ENCODE measurements at places on chromosomes 11 and 22.

GRCh38 chr22:38435010-38435409 lies 20.0 kb downstream of the KCNJ4 start:
- no peak for DNase-seq

GRCh38 chr11:61480994-61481335 lies 27.6 kb upstream of the LRRC10B start:
- DNase-seq, result no peak

- DNase-seq, result no peak
Observed at GRCh38 chr11:127993788-127994187, 593.6 kb downstream of the ETS1 start.

DNA sequence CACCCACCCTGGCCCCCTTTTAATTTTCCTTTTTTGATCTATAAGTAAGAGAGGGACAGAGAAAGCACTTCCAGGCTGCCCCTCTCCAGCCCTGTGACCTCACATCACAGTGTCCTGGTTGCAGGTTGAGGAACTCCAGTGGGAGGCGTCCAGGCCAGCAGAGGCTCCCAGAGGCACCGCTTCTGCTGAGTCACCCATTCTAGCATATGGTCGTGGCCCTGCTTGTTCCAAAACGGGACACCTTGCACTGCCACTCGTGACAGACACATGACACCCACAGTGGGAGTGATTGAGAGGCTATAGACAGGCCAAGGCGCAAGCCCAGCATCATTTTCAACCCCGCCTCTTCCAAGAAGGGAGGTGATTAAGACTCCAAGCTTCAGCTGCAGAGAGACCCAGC lies 16.0 kb upstream of the TMPRSS4 start:
- DNase-seq, result no peak

DNA sequence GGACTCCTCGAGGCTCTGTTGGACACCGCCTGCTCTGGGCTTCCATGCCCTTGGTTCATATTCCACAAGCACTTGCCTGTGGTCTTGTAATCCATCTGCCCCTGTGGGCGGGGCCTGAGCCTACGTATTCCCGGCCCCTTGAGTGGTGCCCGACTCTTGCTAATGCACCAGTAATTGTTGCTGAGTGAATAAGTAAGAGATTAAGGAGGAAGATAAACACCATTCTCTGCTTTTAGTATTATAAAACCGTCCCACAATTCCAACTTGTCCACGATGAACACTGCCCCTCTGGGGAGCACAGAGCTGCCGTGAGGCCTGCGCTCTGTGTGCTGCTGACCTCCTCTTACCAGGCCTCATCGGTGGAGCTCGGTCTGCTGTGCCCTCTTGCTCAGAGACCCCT lies 50.3 kb downstream of the MICAL2 start:
- no peak for DNase-seq

GRCh38 chr11:126319374-126319740 lies 15.5 kb downstream of the DCPS start:
- DNase-seq, result no peak

DNA sequence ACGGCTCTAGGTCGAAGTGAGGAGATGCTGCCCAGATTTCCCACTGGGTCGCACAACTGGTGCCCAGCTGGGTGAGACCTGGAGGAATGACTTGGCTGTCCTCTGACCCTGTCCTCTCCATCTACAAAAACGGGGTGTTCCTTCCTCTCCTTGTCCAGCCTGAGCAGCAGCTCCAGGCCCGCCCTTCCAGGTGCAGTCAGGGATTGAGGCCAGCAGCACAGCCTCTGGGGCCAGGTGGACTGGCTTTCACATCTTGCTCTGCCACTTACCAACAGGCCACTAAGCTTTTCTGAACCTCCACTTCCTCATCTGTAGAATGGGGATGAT lies 91.7 kb upstream of the LMO1 start:
- no peak for DNase-seq

DNA sequence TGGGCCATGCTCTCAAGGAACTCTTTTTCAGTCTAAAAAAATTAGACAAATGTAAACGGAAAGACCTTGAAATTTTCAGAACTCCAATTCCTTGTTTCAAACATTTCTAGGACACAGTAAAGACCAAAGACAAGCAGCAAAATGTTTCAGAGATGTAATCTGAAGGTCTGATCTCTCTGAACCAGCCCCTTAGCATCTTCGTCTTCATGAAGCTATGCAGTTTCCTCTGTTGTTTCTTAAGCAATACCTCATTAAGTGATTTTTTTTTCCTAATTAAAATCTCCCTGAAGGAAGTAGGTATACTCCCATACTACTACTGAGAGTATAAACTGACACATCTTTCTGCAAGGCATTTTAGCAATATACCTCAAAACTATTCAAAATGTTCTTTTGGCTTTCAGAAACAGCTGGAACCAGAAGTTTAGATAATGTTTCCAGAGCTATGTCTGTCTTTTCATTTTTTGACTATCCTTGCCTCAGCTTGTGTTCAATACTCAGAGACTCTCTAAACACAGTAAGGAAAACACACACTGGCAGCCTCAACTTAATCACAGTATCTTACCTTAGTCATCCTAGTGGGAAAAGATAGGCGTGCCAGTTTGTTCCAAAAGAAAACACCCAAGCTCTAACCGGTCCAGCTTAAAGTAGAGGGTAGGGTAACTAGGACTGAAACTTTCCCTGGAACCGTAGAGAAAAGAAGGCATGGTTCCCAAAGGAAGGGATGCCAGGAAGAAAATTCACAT lies 25.1 kb downstream of the SBF2 start:
- no peak for DNase-seq

DNA sequence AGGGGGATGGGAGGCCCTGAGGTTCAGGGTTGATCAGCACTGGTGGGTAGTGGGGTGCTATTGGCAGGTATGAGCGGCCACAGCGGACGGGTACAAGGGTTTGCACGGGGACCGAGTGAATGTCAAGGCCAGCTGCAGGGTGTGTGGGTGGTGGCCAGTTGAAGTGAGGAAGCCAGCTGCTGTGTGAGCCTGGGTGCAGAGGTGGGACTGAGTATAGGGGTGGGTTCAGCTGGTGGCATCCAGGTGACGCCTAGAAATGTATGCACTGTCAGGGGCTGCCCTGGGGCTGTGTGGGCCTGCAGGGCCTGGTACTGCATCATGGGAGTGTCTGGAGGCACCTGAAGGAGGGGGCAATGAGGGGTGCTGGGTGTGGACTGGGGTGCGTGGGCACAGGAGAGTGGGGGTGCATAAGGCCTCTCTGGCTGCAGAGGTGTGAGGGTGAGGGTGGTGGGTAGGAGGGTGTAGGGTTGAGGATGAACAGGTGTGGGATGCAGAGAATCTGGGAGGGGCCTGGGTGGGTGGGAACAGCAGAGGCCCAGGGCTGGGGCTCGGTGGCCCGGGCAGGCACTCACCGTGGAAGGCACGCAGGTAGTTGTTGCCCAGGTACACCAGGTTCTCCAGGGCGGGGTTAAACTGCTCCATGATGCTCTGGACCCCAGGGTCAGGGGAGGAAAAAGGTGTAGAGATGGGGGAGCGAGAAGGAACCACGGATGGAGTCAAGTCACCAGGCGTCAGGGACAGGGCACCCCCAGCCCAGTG lies 1.7 kb downstream of the BAIAP2L2 start:
- no peak for DNase-seq

GRCh38 chr11:15654451-15654850 lies 539.7 kb downstream of the INSC start:
- no peak for DNase-seq

DNA sequence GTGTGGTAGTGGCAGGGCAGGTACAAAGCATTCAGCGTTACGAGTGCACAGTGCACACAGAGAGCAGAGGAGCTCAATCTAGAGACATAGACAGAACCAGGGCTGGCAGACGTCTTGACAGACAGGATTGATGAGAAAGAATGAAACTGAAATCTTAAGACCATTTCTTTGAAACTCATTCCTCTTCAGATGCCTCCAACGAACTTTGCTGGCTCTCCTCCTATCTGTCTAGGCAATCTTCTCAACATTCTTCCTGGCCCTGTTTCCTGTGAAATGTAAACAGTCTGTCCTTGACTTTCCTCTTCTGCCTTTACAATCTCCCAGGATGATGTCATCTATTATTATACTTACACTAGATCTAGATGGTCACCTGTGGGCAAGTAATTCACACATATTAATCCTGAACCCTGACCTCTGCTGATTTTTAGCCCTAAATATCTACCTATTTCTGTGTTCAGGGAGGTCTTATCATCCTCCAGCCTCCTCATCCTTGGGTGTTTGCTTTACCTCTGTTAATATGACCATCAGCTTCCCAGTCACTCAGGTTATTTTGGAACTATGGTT lies 119.5 kb downstream of the ENTHD1 start:
- no peak for DNase-seq

DNA sequence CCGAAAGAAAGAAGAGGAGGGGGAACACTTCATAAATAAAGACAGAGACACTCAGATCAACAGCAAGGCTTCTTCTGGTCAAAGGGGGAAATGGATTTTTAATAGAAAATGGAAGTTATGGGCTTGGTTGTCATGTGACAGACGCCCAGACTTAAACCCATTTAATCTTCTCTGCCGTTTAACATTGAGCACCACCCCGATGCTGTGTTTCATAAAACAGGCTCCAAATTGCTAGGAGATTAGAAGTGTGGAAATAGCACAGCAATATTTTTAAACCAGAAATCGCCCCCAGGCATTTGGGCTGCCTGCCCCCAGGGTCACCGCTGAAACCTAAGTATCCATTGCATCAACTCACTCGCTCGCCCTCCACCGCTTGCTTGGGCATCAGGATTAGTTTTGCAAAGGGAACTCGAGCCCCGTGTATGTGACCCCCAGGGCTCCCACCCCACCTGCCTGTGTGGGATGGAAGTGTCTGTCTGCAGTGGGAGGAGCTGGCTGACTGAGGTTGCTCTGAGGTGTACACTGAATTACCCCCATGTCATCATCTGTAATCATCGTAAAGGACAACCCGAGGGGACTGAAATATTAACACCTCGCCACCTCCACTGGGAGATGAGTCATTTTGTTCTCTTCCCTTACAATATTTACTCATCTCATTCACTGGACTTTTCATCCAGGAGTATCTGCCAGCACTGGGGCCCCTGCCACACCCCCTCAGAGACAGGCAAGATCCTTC lies 10.7 kb downstream of the DSCAML1 start:
- no peak for DNase-seq

DNA sequence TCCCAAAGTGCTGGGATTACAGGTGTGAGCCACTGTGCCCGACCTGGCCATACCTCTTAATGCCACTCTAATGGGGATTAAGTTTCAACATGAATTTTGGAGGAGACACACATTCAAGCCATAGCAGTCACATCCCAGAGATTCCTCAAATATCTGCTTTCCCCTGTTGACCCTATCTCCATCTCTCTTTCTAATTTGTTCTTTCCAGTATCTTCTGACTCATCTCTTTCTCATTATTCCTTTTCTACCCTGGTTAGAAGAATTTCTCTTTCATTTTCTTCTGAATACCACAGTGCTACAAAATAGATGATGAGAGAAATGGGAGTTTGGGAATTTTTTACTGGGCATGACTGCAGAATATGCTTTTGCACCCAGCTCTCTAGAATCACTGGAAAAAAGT lies 5.1 kb downstream of the OR10V1 start:
- no peak for DNase-seq

- no peak for DNase-seq
Observed at GRCh38 chr22:46469711-46470110, 67.7 kb downstream of the CELSR1 start.

- no peak for DNase-seq
Observed at GRCh38 chr11:105297463-105297862, 157.9 kb upstream of the CARD18 start.

GRCh38 chr11:119728211-119728626 lies 781 bp downstream of the NECTIN1 start:
- DNase-seq, result no peak

GRCh38 chr11:1224111-1224490 lies 1.2 kb downstream of the MUC5B start:
- DNase-seq, result peak; percentile 36

GRCh38 chr22:17808693-17809403 lies 34.6 kb upstream of the BID start:
- no peak for DNase-seq

GRCh38 chr11:73203790-73204189 lies 14.3 kb upstream of the P2RY2 start:
- no peak for DNase-seq

GRCh38 chr11:130088919-130089673 lies 19.4 kb downstream of the APLP2 start:
- no peak for DNase-seq

- no peak for DNase-seq
Observed at GRCh38 chr11:79189055-79189454, 251.8 kb downstream of the TENM4 start.

GRCh38 chr22:24403346-24403745 lies 24.1 kb upstream of the ADORA2A start:
- no peak for DNase-seq

- no peak for DNase-seq
Observed at GRCh38 chr22:46695346-46696228, 42.5 kb downstream of the CERK start.

DNA sequence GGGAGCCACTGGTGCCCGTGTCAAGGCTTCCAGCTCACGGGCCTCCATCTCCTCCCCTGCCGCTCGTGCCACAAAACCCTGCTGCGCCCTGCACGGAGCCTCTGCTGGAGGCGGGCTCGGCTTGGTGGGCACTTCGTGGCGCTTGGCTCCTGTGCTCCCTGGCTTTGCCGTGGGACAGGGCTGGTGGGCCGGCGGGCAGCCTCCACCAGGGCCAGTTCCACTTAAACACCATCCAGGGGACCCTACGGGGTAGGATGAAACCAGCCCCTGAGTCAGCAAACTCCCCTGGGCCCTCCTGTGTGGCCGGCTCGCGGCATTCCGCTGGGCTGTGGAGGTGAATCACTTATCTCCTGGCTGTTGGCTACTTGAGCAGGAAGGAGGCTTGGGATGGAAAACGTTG lies 1304.6 kb downstream of the BRD1 start:
- no peak for DNase-seq

DNA sequence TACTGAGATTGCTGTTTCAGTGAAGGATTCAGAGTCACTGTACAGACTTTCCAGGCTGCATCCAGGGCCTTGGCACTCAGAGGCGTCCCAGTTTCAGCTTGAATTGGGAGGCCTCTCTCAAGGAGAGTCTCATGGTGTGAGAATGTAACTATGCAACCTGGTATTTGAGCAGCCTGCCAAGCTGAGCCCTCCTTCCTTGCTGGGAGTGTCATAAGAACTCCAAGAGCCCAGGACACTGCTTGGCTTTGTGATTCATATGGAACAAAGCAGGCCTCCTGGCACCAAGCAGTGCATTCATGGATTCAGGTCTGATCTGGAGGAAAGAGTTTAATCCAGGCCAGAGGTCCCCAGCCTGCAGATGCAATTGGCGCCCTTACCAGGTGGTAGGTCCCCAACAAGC lies 171.7 kb downstream of the DBX1 start:
- DNase-seq, result no peak

DNA sequence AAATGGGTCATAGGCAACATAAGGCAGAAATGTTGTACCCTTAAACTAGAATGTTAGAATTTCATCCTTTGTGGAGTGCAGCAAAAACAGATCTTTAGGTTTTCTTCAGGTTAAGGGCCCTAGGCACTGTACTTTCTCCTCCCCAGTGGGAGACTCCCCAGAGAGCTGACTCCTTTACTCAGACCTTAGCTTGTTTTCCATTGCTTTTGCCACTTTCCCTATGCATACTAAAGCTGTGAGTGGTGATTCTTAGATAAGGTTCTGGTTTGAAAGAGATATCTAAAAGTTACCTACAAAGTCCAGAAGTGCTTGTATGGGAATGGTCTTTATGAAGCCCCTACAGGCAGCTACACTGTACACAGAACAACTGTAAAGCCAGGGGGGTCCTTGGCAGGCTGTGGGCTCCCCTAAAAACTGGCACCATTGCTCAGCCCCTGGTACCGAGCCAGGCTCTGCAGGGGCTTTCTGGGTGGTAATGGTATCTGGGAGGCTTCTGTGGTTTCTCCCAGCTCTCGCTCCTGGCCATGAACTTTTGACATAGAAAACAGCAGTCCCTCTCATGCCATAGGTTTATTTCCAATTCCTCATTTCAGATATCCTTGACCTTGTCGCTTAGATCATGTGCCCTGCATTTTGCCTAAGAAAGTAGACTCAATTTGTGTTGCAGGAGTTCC lies 23.2 kb downstream of the AMOTL1 start:
- DNase-seq, result no peak

All from left lobe of liver (tissue), 2 donors.